IMR-90 (cell line): ENCODE measurements at places on chromosomes 16 and 17.

DNA sequence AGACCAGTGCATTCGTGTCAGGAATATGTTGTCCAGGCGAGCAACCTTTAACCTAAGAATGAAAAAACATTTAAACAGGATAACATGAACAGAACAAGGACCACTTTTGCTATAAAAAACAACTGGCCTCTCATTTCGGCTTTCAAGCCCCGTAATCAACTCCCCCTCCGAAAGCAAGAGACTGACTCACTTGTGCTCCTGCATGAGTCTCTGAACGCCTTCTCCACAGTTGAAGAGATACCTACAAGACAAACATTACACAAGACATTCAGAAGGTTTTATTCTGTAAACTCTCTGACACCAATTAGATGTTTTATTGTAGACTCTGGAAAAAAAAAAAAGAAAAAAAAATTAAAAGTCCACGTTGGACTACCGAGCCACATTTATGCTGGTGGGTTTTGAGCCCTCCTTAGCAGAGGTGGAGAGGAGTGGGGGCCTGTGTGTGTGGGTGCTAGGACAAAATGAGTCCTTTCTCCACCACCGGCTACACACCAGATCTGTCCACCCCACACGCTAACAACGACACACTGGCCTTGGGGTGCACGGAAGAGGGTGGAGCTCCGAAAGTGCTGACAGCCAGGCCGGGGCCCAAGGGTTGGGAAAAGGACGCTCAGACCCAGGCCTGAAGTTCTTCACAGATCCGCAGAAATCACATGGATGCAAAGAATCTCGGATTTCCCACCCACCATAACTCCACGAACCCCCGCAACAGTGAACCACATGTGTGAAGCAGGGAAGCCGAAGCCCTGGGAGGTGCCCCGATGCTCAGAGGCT, 759 bp downstream of the ELAC2 start:
- no peaks in the 10 kb centered on the region for H3K27me3 ChIP-seq
- peaks cover 20% of the 10 kb centered on the region for H3K36me3 ChIP-seq
- peak overlapping the region; percentile 57 for H3K27ac ChIP-seq
- no peaks in the 10 kb centered on the region for H3K4me1 ChIP-seq
- H3K4me3 ChIP-seq, result peak overlapping the region; percentile 65

DNA sequence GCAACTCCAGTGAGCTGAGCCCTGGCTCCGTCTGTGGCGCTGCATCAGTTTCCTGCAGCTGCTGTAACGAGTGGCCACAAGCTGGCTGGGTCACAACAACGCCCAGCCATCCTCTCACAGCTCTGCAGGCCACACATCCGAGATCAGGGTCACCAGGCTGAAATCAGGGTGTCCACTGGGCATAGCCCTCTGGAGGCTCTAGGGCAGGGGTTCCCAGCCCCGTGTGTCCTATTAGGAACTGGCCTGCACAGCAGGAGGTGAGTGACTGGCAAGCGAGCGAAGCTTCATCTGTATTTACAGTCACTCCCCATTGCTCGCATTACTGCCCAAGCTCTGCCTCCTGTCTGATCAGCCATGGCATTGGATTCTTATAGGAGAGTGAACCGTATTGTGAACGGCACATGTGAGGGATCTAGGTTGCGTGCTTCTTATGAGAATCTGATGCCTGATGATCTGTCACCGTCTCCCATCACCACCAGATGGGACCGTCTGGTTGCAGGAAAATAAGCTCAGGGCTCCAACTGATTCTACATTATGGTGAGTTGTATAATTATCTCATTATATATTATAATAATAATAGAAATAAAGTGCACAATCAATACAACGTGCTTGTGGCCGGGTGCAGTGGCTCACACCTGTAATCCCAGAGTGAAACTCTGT, 176.5 kb downstream of the SEC14L1 start:
- no peak for DNase-seq
- H3K27me3 ChIP-seq, result no peaks in the 10 kb centered on the region
- no peak overlapping the region for H3K4me3 ChIP-seq
- H3K27ac ChIP-seq, result no peak overlapping the region
- no peaks in the 10 kb centered on the region for H3K36me3 ChIP-seq

- no peak within 1 kb of the TSS for H3K4me3 ChIP-seq
- no peak within 1 kb of the TSS for H3K27ac ChIP-seq
- H3K36me3 ChIP-seq, result no peaks in the 10 kb centered on the region
- DNase-seq, result no peak
- H3K4me1 ChIP-seq, result peaks cover 2% of the 10 kb centered on the region; the same call in 1 of the 2 replicates
- peaks cover 84% of the 10 kb centered on the region for H3K27me3 ChIP-seq
These were observed at the start of gene TMC8 for GRCh38 chr17:78130437-78131101. Gene TMC8, plus strand, starts transcription at chr17:78130771. Its CDS starts 818 bp downstream, at chr17:78131589.

- H3K36me3 ChIP-seq, result no peaks in the 10 kb centered on the region
- H3K4me3 ChIP-seq, result no peak overlapping the region
- DNase-seq, result no peak
- no peak overlapping the region for H3K27ac ChIP-seq
- peaks cover 62% of the 10 kb centered on the region for H3K27me3 ChIP-seq
- H3K4me1 ChIP-seq, result no peaks in the 10 kb centered on the region
These were observed 4.1 kb downstream of the BICDL2 start for GRCh38 chr16:3032624-3033023.

- H3K4me3 ChIP-seq, result no peak overlapping the region
- H3K27ac ChIP-seq, result no peak overlapping the region
- H3K27me3 ChIP-seq, result no peaks in the 10 kb centered on the region
These were observed 160.2 kb downstream of the TOX3 start for GRCh38 chr16:52386694-52387093.

DNA sequence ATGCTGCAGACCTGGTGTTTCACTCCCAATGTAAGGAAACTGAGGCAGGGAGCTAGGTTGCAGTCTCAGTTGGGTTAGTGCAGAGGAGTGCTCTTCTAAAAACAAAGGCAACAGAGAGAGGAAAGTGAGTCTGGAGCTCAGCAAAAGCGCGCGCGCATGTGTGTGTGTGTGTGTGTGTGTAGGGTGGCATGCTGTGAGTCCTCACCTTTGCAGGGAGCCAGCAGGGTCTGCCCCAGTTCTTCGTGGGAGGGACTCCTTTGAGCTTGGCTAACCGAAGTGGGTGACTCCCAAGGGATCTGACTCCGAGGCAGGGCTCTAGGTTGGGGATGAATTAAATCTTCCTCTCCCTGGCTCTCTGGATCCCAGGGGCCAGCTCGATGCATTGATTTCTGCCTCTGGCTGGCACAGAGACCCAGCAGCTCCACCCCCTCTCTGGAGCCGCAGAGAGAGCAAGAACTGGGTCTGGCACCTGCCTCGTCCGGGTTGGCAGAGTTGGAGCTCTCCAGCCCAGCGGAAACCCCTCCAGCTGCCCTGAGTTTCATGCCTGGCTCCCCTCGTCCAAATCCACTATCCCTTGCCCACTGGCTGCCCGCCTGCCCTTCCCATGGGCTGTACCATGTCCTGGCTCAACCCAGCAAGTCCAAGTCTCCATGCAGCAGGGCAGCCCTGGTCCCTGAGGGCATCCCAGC, 1.3 kb upstream of the BTBD17 start:
- no peaks in the 10 kb centered on the region; the same call in 1 of the 2 replicates for H3K27me3 ChIP-seq
- H3K27ac ChIP-seq, result no peak overlapping the region
- H3K4me3 ChIP-seq, result no peak overlapping the region
- no peaks in the 10 kb centered on the region for H3K36me3 ChIP-seq
- no peaks in the 10 kb centered on the region for H3K4me1 ChIP-seq

DNA sequence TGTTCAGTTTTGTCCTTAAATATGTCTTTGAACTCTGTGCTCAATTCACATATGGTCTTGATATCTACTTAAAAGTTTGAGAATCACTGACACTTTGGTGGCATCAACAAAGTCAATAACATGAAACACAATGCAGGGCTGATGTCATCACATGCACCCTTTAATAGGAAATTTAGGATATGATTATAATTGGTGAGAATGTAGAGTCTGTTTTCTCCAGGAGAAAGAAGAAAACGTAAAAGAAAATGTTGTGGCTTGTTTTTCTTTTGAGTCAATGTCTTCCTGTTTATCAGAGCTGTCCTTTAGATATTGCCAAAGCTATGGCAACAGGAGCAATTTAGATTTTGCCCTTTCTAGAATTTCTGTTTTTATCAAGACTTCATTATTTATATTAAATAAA, 396.9 kb downstream of the CDH13 start:
- H3K27me3 ChIP-seq, result no peaks in the 10 kb centered on the region
- no peak overlapping the region for H3K4me3 ChIP-seq
- no peaks in the 10 kb centered on the region for H3K4me1 ChIP-seq
- no peak for DNase-seq
- H3K27ac ChIP-seq, result no peak overlapping the region

DNA sequence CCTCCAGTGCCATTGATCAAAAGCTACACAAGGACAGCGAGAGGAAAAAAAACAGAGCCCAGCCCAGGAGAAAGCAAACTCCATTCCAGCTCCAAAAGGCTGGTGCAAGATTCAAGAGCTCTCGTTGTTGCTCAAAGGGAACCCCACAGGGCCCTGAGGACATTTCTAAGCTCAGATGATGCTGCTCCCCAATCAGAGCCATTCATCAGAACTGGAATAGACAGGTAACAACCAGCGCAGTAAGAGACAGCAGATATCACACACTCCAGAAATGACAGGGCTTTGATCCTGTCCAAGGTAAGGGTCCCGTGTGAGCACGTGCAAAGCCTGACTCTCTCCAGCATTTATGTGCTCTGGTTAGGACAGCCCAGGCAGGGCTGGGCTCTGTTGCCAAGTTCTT, 20.1 kb downstream of the PMP22 start:
- no peak overlapping the region for H3K27ac ChIP-seq
- peaks cover 39% of the 10 kb centered on the region for H3K36me3 ChIP-seq
- no peak overlapping the region for H3K4me3 ChIP-seq
- no peaks in the 10 kb centered on the region for H3K27me3 ChIP-seq

- H3K36me3 ChIP-seq, result no peaks in the 10 kb centered on the region
- no peak overlapping the region for H3K27ac ChIP-seq
- H3K27me3 ChIP-seq, result no peaks in the 10 kb centered on the region; the same call in 1 of the 2 replicates
- DNase-seq, result no peak
These were observed 83.1 kb downstream of the GNAO1 start for GRCh38 chr16:56274369-56274768.

- DNase-seq, result peak; percentile 84
- peaks cover 16% of the 10 kb centered on the region for H3K4me1 ChIP-seq
- peak overlapping the region; percentile 19; the same call in 1 of the 2 replicates for H3K4me3 ChIP-seq
- H3K27me3 ChIP-seq, result peaks cover 4% of the 10 kb centered on the region; the same call in 1 of the 2 replicates
These were observed 6.1 kb upstream of the PRSS8 start for GRCh38 chr16:31141489-31142108.

GRCh38 chr17:67620636-67621035, 97.1 kb upstream of the NOL11 start:
- H3K4me1 ChIP-seq, result no peaks in the 10 kb centered on the region
- no peak overlapping the region for H3K4me3 ChIP-seq
- H3K27me3 ChIP-seq, result no peaks in the 10 kb centered on the region
- DNase-seq, result no peak
- H3K36me3 ChIP-seq, result peaks cover 2% of the 10 kb centered on the region; the same call in 1 of the 2 replicates

GRCh38 chr17:79413611-79414010, 197.2 kb downstream of the RBFOX3 start:
- no peaks in the 10 kb centered on the region for H3K36me3 ChIP-seq
- H3K4me1 ChIP-seq, result no peaks in the 10 kb centered on the region
- H3K27me3 ChIP-seq, result peaks cover 9% of the 10 kb centered on the region; the same call in 1 of the 2 replicates

GRCh38 chr17:78923660-78924453, 1.3 kb downstream of the TIMP2 start:
- peaks cover 6% of the 10 kb centered on the region for H3K36me3 ChIP-seq
- H3K27ac ChIP-seq, result peak overlapping the region; percentile 65
- peak overlapping the region; percentile 89 for H3K4me3 ChIP-seq
- H3K4me1 ChIP-seq, result peaks cover 31% of the 10 kb centered on the region
- no peaks in the 10 kb centered on the region for H3K27me3 ChIP-seq
- DNase-seq, result no peak

DNA sequence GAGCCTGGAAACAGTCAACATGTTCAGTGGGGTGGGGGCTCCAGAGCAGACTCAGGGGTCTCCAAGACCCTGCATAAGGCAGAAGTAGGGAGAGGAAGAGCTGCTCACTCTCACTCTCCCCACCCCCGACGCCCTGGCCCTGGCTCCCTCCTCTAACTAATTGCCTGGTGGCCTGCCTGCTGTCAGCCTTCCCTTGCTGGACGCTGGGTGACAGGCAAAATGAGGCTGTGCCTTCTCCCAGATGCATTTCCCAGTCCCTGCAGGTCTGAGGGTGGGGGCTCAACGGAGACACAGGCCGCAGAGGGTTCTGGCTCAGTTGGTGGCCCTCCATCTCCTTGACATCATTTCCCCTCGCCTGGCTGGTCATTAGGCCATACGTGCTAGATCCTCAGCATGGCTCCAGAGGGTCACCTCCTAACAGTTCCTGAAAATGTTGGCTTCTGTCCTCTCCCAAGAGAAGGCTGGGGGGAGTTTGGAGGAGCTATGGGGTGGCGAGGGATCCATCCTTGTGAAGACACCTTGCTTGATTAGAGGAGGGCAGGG, 1.4 kb downstream of the FMNL1 start:
- DNase-seq, result no peak
- no peak overlapping the region for H3K27ac ChIP-seq
- peaks cover 16% of the 10 kb centered on the region for H3K4me1 ChIP-seq
- H3K27me3 ChIP-seq, result peaks cover 15% of the 10 kb centered on the region
- no peaks in the 10 kb centered on the region for H3K36me3 ChIP-seq
- H3K4me3 ChIP-seq, result no peak overlapping the region

DNA sequence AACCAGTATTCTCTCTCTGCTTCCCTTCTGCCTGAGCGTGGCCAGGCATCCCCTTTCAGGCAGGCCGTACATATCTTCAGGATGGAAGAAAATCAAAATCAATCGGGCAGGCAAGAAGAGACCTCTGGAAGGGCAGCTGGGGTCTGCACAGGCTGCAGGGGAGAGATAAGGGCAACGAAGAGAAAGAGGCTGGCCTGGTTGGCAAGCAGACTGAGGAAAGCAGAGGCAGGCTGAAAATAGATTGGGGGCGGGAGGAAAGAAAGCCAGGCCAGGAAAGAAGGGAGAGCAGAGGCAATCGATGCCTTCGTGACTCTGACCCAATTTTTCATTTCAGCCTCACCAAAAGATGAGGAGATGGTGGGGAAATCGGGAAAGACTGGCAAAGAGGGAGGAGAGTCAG, 18.1 kb downstream of the PIPOX start:
- H3K4me3 ChIP-seq, result no peak overlapping the region
- H3K27me3 ChIP-seq, result peaks cover 39% of the 10 kb centered on the region
- DNase-seq, result no peak
- no peak overlapping the region for H3K27ac ChIP-seq

DNA sequence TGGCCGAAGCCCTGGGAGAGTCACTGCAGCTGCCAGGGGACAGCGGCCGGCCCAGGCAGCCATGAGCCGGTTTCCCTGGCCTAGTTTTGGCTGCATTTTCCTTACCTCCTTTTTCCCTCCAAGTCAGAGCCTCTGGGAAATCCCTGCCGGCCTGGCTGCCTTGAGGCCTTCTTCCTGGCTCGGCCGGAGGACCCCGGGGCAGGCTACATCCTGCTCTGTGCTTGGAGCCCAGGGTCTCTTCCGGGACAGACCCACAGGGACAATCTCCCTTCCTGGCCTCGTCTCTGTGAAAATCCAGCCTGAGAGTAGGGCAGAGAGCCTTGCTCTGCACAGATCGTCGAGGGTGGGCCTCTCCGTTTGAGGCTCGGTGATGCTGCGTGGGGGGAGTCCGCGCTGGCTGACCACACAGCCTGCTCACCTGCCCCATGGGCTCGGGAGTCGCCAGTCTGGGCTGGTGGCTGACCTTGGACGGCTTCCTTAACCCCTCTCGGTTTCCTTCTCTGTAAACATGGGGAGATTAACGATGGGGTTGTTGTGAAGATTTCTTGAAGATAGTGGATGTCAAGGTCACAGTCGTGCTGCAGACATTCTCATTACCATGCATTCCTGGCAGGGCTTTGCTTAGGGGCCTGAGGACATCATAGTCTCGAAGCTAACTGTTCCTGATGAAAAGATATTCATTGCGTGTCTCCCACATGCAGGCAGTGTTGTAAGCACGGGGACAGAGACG, 34.8 kb upstream of the CIBAR2 start:
- H3K4me1 ChIP-seq, result peaks cover 22% of the 10 kb centered on the region
- H3K27ac ChIP-seq, result no peak overlapping the region
- H3K27me3 ChIP-seq, result peaks cover 4% of the 10 kb centered on the region

GRCh38 chr16:57383276-57384247, 11.3 kb downstream of the CX3CL1 start:
- H3K27ac ChIP-seq, result no peak overlapping the region
- peaks cover 13% of the 10 kb centered on the region for H3K27me3 ChIP-seq
- H3K4me1 ChIP-seq, result peaks cover 3% of the 10 kb centered on the region; the same call in 1 of the 2 replicates
- H3K36me3 ChIP-seq, result no peaks in the 10 kb centered on the region
- peak; percentile 36 for DNase-seq
